Naive thymus-derived CD4-positive, alpha-beta T cell (primary cell): ENCODE measurements at places on chromosomes 16 and 17. TPM values are rescaled to one million over a fixed set of nuclear protein-coding genes. Genes with fewer than 3 reads are reported as not detected.

Gene NOXO1
- 0.94 TPM for total RNA-seq

Gene ASGR1
- 0.87 and 0.89 TPM in 2 replicates for total RNA-seq

Gene OR1A1
- total RNA-seq, result not detected

Gene MYH1
- not detected in 2 replicates for total RNA-seq

Gene CD300H
- 18.3 TPM for total RNA-seq
